Endodermal cell (in vitro differentiated cells): ENCODE measurements at places on chromosomes 5 and 9. TPM values are rescaled to one million over a fixed set of nuclear protein-coding genes. Genes with fewer than 3 reads are reported as not detected.

The NDUFS6 gene
- total RNA-seq, result 28.4 to 65.2 TPM (median 53.2 TPM) in 3 replicates

The CARTPT gene
- not detected in 2 replicates for total RNA-seq

The GLRA1 gene
- total RNA-seq, result not detected in 2 replicates

The PCDHA6 gene
- total RNA-seq, result 4.3 to 6.2 TPM (median 6.0 TPM) in 3 replicates

The RIGI gene
- 7.8 and 8.3 TPM in 2 replicates for total RNA-seq

The GLDC gene
- 4.4 to 11.3 TPM (median 8.9 TPM) in 3 replicates for total RNA-seq

The PCA3 gene
- not detected in 2 replicates for total RNA-seq

The PCDHGA2 gene
- total RNA-seq, result 1.4 and 2.0 TPM in 2 replicates

The NSG2 gene
- total RNA-seq, result not detected in 2 replicates

The PCDHA11 gene
- total RNA-seq, result 3.4 to 4.7 TPM (median 4.6 TPM) in 3 replicates

The SELENOP gene
- 79.8 to 95.9 TPM (median 91.4 TPM) in 3 replicates for total RNA-seq

The BTNL3 gene
- not detected in 2 replicates for total RNA-seq
